ENCODE measurements at places on chromosomes 3 and 15.

GRCh38 chr3:155549087-155549486, 195.8 kb downstream of the PLCH1 start:
- DNase-seq: no peak

DNA sequence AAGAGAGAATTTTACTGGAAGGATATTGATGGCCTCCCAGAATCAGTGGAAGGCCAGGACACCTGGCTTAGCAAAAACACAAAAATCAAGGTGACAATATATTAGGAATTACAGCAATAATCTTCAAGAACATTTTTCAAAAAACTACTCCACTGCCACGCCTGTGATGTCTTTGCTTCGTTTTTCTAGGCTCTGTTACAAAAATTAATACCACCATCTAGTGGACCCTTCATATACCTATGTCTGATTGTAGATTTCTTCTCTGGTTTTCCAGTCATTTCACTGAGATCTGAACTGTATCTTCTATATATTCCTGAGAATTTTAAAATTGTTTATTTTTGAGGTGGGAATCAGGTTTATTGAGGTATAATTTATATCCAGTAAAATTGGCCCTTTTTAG, 5.6 kb upstream of the SLC33A1 start:
- DNase-seq: no peak

GRCh38 chr15:76160426-76161152, 100.8 kb downstream of the TMEM266 start:
- no peak for DNase-seq

DNA sequence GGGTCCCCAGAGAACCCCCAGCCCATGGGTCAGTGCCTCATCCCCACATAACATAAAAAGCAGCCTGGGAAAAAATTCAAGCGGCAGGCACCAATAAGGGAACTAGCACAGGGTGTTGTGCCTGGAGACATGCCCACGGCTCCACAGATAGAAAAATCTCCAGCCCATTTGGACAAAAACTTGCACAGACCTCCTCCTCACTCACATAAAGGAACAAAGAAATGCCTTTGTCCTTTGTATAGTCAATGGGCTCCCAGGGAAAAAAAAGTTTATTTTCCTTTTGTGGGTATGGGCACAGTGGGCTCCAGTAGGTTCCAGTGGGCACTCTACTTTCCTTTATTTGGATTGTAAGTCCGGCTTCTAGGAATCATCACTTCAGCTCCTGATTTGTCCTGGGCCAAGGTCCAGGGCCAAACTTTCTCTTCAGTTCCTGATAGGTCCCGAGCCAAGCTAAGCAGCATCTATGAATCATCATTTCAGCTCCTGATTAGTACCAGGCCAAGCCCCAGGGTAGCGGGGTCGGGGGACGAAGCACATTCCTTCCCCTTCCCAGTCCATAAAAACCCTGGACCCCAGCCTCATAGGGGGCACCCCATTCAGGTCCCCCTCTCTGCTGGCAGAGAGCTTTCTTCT, 1.6 kb upstream of the DNAH12 start:
- no peak for DNase-seq

DNA sequence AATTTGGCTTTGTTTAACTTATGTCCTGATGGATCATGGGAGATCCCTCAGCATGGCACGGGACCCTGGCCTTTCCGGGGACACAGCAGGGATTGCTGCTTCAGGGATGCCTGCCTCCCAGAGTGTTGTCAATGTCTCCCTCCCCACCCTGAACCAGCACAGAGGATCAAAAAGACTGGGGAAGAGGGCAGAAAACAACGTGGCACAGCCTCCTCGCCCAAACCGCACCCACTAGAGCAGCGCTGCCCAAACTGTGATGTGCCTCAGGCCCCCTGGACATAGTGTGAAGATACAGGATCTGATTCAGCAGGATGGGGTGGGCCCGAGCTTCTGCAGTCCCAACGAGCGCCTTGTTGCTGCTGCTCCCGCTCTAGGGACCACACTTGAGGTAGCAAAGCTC, 34.5 kb downstream of the SLC6A20 start:
- no peak for DNase-seq

GRCh38 chr3:197174927-197175326, 123.5 kb downstream of the DLG1 start:
- no peak for DNase-seq

DNA sequence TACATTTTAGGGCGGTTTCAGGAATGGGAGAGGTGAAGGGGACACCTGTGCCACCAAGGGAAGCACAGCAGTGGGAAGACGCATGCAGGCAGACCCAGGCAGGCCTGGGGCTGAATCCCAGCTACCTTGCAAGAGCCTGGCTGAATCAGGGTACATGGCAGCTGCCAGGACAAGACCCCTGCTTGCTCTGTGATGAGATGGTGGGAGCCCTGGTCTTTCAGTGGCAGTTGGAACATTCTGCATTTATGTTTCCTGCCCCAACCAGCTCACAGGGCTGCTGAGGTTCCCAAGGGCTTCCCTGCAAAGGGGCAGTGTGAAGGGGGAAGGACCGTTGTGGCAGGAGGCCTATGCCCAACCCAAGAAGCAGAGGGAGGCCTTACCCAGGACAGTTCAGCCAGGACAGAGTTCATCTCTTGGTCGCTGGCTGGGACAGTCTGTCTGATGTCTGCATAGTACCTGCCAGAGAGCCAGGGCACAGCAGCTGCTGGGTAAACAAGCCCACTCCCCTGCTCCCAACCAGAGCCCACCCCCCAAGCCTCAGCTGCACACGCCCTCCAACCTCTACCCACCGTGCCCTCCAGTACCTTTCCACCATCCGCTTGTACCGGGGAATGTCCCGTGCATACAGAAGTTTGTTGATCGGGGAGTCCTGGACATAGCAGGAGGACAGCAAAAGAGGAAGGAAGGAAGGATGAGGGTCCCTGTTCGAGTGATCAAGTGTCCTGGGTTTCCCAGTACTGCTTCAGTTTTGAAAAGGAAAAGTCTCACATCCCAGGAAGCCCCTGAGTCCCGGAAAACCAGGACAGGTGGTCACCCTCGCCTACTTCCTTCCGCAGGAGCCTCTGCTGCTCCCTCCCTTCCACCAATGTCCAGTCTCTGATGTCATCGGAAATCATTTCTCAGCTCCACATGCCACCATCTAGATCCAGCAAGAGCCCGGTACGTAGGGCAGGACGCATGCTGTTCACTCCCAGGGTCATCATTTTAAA, 23.1 kb downstream of the PLXNB1 start:
- DNase-seq: no peak

- no peak for DNase-seq
Observed at GRCh38 chr3:107414325-107414964, 37.2 kb downstream of the CCDC54 start.

DNA sequence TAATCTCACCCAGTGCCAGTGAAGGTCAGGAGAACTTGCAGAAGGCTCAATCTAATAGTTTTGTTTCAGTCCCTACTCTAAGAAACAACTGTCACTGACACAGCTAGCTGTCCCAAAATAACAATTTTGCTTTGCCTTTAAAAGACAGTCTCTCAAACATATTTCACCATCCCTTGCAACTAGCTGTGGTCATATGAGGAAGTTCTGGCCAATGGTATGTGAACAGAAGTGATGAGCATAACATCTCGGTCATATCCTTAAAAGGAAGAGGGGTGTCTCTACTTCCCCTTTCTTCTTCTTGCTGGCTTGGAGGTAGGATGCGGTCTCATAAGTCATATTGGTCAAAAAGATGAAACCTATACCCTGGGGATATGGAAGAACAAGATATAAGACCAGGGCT, 198.1 kb downstream of the NEK10 start:
- DNase-seq: no peak

DNA sequence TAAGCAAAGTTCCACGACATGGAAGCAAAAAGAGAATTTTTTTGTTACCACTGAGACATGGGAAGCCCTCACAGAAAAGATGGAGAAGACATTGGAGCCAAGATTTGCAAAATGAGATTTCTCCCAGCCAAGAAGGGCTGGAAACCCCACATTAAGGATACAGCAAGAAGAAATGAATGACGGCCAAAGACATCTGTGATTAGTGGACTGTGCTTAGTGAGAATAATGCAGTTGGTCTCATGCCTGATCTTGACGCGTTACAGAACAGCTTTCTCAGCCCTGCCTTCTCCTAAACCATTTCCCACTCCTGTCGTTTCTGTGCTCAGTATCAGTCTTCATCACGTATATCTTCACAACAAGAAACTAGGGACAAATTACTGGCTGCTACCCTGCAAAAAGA, 45.8 kb upstream of the ARRDC4 start:
- no peak for DNase-seq

- no peak for DNase-seq
Observed at GRCh38 chr3:108511490-108511889, 1.1 kb upstream of the MYH15 start.

DNA sequence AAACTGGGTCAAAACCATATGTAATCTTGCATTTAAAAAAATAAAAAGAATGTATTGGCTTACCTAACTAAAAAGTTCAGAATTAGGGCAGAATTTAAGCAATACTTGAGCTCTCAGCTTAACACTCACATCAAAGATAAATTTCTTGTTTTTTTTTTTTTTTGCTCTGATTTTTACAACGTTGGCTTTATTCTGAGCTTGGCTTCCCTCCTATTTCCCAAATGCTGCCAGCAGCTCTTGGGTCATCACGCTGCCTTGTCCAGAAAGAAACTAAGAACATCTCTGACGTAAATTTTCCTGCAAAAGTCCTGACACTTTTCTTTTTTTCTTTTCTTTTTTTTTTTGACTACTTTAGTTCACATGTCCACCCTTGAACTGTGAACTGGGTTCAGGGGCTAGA, 150.6 kb upstream of the TGFBR2 start:
- DNase-seq: no peak

DNA sequence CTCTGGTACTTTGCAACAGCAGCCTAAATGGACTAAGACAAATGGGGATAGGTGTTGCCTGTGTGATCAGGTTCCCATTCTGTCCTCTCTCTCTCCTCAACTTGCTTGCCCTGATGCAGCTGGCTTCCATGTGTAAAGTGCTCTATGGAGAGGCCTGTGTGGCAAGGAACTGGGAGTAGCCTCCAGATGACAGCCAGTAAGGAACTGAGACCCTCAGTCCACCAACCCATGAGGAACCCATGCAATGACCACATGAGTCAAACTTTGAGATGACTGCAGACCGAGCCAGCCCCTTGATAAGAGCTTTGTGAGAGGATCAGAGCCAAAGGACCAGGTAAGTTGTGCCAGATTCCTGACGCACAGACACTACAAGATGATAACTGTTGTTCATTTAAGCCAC, 74.6 kb upstream of the ADPGK start:
- no peak for DNase-seq

- DNase-seq: no peak
Observed at GRCh38 chr3:184874709-184875644, 63.0 kb downstream of the VPS8 start.

- DNase-seq: no peak
Observed at GRCh38 chr3:13879102-13879945, 547 bp downstream of the WNT7A start.

DNA sequence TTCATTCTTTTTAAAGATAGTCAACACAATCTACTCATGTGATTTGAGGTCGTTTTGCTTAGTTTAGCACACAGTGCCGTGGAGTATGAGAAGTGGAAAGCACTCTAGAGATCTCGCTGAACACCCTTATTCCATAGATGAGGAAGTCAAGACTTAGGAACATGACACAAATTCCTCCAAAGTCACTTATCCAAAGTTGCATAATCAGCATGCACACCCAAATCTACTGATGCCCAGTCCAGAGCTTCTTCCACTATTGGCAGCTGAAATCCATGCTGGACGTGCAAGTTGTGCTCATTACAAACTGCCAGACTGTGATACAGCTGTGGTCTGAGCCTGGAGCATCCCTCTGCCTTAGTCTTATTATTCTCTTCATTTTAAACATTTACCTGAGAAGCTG, 83.5 kb upstream of the ZNF280D start:
- no peak for DNase-seq

DNA sequence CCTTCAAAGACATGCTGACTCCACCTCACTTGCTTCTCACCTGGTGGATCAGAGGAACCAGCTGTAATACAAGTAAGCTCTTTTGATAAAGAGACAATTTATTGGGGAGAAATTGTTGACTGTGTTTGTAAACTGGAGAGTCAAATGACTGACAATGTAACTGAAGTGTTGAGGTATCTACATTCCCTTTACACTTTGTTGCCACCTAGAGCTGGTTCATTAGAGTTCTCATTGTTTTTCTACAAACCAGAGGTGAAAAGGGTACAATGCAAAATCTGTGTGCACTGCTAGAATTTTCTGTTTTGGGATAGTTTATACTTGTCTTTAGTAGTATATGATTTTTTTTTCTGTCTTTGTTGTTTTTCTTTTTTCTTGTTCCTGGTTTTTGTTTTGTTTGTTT, 8.7 kb upstream of the LRRC58 start:
- DNase-seq: no peak

DNA sequence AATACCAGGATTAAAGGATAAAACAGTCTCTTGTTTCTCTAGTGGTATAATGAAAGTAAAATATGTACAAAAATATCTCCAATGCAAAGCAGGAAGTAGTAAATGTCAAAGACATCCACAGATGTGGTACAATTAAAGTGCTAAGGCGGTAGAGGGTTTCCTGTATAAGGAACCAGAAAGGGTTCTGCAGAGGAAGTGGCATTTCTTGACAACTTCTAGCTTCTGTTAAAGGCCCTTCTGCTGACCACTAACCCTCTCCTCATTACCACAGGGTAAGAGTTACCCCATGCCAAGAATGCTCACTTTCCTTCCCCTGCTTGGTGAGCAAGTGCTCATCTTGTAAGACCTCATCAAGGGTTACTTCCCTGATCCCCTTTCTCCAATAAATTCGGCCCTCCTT, 883.6 kb upstream of the NR2F2 start:
- DNase-seq: no peak

DNA sequence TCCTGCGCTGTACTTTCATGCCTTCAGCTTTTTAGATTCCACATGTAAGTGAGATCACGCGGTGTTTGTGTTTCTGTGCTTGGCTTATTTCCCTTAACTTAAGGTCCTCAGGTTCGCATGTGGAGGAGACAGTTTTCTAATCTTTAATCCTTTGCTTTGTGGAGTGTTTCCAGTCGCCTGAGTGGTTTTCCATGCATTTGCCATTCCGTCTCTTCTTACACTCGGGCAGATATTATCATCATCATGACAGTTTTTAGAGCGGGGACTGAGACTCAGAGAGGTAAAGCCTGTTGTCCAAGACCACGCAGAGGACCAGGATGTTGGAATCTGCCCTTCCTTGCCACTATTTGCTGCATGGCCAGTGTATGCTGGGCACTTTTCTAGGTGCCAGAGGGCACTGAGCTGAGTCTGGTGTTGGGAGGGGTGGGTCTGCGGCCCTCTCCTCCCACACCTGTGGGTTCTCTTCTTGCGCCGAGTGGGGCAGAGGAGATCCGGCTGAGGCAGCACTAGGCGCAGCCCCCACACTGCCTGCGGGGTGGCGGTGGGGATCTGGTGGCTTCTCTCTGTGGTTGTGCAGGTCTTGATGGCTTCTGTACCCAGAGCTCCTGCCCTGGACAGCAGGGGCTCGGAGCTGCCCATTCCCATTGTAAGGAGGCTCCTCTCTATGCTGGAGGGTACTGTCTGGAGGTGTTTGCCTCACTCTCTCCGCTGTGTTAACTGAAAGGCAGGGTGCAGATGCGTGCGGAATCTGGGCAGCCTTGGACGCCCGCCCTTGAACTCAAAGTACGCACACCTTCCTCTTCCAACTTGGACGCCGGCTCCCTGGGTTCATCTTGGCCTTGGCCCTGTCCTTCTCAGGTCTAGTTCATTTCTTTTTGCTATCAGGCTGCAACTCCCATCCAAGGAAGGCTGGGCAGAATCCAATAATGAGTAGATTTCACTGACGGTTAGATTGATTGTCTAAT, 156.0 kb upstream of the RGMA start:
- no peak for DNase-seq

All from substantia nigra (tissue), 51 donors.